ENCODE measurements at places on chromosomes 7 and 10.

DNA sequence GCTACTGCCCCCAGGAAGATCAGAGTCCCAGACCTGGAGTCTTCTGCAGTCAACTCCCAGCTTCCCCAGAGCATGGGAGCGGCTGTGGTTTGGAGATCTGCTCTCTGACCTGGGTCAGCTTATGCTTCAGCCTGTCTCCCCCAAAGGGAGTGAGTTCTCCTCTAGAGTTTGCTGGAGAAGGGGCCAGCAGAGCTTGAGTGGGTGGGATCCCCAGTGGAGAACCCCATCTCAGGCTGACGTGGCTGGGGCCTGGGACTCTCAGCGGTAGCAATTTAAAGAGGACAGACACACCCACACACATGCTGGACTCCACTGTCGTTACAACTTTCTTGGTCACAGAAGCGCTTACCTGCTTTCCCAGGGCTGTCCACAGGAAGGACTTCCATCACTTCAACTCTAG lies 6.3 kb downstream of the UNC5B start:
- no peak for DNase-seq

- no peak for DNase-seq
Observed at GRCh38 chr7:116041615-116042014, 11.1 kb upstream of the TFEC start.

DNA sequence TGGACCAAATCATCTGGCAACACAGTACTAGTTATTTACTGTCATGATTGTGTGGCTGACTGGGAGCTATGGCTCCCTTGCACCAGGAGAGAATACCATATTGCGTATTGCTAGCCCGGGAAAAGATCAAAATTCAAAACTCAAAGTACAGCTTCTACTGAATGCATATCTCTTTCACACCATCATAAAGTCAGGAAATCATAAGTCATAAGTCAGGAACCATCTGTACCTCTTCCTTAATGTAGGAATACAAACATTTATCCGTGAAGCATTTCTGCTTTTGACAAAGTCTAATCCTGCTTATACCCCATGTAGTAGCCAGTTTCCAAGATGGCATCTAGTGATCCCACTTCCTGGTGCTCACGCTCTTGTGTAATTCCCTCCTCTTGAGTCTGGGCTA lies 2.2 kb upstream of the CREB3L2 start:
- no peak for DNase-seq

DNA sequence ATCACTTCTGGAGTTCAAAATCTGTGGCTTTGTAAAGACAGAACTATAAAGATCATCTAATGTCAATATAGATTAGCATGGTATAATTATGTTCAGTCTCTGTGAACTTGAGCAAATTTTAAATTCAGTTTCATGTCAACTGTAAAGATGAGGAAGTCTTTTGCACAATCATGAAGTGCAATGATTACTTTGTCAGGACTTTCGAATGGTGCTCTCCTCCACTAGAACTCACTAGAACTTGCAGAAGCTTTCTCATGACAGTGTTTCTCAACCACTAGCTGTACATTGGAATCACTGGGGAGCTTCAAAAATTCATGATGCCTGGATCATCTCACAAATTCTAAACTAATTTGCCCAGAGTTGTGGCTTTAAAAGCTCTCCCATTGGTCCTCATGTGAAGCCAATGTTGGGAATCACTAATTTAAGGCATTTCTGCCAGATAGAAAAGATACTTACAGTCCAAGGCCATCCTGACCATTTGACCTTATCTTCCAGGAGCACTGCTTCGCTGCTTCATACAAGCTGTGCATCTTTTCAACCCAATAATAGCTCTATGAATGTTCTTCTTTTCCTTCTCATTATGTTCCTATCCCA lies 12.9 kb downstream of the OR2AE1 start:
- DNase-seq = no peak

GRCh38 chr7:4098169-4098568 lies 583.9 kb upstream of the FOXK1 start:
- DNase-seq = no peak

DNA sequence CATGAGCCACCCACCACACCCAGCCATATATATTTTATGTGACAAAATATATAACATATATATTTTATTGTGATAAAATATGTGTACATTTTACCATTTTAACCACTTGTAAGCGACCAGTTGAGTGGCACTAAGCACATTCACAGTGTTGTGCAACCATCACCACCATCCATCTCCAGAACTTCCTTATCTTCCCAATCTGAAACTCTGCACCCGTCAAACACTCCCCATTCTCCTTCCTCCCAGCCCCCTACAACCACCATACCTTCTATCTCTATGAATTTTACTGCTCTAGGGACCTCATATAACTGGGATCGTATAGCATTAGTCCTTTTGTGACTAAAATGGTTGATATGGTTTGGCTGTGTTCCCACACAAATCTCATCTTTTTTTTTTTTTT lies 20.8 kb upstream of the CYTH3 start:
- no peak for DNase-seq

- DNase-seq = no peak
Observed at GRCh38 chr10:17074541-17074847, 55.1 kb downstream of the CUBN start.

DNA sequence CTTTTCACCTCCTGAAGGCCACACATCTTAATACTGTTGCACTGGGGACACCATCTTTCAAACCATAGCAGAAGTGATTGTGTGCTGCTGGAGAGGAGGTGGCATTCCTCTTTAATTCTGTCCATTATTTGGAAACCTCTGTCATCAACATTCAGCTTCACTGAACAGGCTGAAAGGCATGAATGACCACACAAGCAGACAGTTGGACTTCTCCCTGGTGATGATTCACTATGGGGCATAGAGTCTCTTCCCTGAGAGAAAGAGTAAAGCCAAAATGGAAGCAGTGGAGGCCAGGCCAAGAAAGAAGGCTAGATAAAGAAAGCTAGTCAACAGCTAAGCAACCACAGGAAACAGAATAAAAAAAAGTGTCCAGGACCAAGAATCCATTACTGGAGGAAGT lies 113.1 kb upstream of the VSTM2A start:
- DNase-seq = no peak

DNA sequence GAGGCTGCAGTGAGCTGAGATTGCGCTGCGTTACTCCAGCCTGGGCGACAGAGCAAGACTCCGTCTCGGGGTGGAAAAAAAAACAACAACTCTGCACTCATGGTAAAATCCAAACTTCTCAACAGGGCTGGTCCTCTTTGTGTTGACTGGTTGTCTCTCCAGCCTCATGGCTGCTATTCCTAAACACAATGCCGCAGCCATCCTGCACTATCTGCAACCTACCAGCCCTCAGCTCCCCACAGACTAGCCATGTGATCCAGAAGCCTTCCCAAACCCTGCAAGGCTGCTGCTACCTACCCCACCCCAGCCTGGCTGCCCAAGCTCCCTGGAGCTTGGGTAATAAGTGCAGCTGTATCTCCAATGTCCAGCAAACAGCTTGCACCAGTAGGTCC lies 11.7 kb downstream of the ZYX start:
- DNase-seq = no peak

GRCh38 chr10:84267503-84268126 lies 22.8 kb downstream of the RGR start:
- peak; percentile 1 for DNase-seq

- no peak for DNase-seq
Observed at GRCh38 chr10:87670586-87670985, 10.9 kb downstream of the PAPSS2 start.

Measured in NCI-H1930 (cell line).